Activated CD4-positive, alpha-beta T cell treated with anti-CD3 and anti-CD28 coated beads, Interleukin-2, Interleukin-6, amounts not matched to agents 100 ng/mL and 50 ng/mL, durations not matched to agents 16 hours and 8 hours (primary cell): ENCODE measurements at places on chromosomes 7 and 10.

DNA sequence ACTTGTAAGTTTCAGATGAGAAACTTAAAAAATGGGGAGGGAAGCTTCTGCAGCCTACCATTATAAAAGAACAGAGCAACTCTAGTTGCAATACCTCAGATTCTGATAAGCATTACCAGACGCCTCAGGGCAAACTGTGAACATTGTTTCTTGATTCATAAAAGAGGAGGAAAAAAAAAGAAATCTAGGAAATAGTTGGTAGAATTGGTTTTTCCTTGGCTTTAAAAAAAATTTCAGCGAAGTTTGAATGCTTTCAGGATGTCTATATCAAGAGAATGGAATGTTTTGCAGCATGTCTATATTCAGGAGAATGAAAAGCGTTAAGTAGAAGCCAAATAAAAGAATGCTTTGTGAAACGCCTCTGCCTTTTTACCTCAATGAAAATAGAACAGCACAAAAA, 17.5 kb upstream of the ANLN start:
- no peak for DNase-seq

DNA sequence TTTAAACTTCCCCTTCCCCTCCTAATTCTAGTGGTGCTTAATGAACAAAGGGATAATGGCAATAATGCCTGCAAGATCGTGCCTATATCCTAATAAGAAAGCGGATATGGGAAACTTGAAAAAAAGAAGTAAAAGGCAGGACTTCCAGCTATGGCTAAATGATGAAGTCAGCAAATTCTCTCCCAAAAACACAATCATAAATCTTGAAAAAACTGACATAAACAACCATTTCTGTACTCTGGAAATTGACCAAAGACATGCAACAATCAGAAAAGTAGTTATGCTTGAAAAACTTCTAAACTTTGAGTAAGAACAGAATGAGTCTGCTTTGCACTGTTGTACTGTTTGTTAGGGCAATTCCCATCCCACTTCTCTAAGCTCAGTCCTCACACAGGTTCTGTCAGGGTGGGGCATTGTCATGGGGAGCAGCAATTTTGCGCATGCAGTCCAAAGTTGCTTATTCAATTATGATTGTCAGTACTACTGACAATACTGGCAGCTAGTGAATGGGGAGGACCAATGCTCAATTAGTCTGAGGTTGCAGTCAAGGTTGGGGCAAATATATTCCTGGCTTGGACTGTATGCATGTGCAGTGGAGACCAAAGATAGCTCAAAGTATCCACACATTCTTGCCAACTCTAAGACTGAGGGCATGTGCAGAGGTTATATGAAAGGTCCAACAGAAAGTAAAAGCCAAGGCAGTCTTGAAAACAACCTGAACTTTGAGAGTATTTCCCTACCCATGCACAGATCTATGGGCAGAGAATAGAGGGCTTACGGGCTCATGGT, 34.1 kb upstream of the ARHGAP22 start:
- DNase-seq, result no peak

GRCh38 chr10:86091216-86091615, 275.4 kb downstream of the GRID1 start:
- DNase-seq, result no peak

DNA sequence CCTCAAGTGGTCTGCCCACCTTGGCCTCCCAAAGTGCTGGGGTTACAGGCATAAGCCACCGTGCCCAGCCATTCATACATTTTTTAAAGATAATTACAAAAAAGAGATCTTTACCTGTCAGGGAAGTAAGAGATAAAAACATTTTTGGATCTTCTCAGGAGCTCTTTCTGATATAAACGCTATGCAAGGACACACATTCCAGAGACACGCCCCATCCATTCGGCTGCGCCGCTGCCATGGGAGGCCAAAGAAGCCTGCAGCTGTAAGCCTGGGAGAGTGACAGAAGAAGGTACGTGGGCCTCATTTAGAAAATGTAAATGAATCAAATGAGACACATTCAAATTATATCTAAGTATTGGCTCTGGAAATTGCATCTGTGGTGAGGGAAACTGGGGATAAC, 85.3 kb downstream of the LYZL1 start:
- DNase-seq, result no peak

DNA sequence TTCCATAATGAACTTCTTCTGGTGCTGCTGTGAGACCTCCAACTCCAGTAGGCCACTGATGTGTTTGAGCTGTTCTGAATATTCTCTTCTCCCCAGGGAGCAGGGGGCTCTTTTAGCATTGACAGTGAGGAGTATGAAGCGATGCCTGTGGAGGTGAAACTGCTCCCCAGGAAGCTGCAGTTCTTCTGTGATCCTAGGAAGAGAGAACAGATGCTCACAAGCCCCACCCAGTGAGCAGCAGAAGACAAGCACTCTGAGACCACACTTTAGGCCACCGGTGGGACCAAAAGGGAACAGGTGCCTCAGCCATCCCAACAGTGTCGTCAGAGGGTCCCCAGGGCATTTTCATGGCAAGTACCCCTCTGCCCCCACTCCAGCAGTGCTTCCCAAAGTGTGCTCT, 49.3 kb downstream of the DENND11 start:
- no peak for DNase-seq

DNA sequence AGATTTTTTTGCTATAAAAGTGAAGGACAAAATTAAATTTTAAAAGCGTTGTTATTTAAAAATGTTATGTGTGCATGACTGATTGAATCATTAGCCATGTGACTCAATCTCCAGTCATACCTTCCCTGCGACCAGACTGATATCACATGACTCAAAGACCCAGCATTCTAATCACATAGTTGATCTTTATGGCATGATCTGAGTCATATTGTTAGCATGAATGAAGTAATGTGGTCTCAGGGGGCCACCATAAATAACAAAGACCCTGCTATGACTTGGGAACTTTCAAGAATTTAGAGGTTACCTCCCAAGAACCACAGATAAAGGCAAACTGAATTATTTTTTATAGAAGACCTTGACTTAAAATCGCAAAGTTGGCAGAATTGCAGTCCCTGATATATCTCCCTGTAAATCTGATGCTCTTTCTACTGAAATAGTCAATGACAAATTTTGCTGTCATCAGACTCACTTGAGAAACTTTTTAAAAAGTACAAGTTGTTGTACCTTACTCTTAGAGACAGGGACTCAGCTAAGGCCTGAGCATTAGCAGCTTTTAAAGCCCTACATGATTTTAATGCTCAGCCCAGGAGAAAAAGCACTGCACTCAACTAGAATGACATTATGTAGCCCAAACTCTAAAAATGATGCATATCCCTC, 717.3 kb downstream of the XPNPEP1 start:
- no peak for DNase-seq

GRCh38 chr10:1210667-1211066, 154.5 kb downstream of the WDR37 start:
- DNase-seq, result no peak

DNA sequence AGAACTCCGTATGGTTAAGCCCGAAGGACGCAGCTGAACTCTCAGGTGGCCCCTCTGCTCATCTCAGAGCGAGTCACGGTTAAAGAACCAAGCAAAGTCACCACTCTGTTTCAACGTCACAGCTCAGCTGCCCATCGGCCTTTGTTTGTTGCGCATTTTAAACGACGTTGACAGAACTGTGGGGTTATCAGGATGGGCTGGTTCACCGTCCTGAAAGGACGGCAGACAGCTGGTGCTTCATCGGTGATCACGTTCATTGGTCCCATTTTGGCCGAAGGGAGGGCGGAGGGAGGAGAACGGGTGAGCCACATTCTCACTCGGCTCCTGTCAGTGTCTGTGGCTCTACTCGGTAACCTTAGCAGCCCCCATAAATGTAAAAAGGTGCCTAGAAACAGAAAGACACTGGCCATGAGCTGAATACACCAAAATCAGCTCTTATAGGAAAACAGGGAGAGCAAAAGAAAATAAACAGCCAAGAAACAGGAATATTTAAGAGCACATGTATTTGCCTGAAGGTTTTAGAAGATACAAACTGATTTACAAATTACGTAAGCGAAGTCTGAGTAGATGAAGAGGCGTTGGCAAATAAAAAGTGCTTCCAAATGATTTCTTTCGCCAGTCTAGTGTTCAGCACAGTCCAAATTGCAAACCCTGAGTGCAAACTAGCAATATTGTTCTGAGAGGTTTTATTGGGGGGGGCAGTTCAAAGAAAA, 8.4 kb downstream of the PRKAG2 start:
- no peak for DNase-seq

DNA sequence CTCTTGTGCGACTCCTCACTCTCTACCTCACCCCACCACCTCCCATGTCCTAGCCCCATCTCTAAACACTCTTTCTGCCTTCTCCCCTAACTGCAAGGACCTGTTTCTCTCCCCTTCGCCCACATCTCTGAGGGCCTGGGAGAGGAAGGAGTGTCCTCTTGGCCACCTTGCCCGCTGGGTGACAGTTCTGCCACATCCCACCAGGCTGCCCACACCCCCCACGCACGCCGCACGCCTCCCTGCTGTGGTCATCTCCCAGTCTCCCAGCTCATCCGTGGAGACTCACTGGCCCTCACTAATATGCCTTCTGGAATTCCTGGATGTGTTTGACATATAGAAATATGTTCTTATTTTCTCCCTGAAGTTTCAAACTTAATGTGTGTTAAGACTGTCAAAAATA, 48.5 kb downstream of the GRB10 start:
- DNase-seq, result no peak

DNA sequence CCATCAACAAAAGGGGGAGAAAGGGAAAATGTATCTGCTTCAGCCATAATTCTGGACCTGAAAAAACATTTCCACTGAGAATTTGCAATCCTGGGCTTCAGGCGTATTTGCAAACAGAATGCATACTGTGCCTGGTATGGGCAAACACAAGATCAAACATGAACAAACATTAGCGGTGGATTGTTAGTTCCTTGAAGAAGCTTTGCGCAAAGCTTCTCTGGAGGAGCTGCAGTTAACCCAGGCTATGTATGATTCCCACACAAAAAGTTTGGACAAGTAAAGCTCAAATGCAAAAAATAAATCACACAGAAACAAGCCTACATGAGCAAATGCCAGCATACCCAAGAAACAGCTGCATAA, 20.4 kb upstream of the HILPDA start:
- DNase-seq, result no peak

DNA sequence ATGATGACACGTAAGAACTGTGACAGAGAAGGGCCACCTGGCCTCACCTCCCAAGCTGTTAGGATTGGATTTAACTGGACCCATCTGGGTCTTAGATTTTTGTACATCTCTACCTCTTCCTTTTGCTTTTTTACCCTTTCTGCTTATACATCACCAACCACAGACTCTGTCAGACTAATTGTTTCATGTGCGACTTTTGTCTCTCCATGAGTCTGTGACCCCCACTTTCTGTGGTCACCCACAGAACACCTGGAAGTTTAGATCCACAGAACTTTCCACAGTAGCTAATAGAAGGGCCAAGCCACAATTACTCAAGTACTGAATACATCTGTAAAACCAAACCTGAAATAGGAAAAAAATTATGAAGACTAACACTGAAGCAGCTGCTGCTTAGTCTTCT, 23.1 kb downstream of the SEC31B start:
- DNase-seq, result no peak

GRCh38 chr10:126838316-126838715, 66.9 kb upstream of the DOCK1 start:
- no peak for DNase-seq
